Hematopoietic multipotent progenitor cell (in vitro differentiated cells): ENCODE measurements at places on chromosomes 3 and 15.

- no peak for DNase-seq
These were observed 124.8 kb downstream of the CHDH start for GRCh38 chr3:53721187-53722119.

DNA sequence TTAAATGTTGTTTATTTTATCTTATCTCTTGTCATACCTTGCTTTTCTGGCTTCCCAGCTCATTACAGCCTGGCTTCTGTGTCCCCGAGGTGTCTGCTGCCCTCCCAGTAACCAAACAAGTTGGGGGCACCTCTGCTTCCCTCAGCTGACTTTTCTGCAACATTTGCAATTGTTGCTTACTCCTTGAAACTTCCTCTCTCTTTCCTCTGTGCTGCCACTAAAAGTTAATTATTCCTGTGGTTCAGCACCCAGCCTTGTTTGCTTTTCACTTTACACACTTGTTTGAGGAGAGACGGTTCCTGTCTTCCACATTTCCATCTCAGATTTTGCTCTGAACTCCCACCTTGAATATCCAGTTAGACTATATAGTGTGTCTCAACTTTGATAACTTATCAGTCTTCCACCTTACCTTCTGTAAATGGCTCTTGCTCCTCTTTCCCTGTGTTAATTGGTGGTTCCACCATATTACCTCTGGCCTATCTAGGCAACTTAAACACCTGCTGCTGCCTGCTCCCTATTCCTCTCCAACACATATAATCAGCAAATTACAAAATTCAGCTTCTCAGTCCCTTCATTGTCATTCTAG lies 21.6 kb downstream of the MCTP2 start:
- no peak for DNase-seq

DNA sequence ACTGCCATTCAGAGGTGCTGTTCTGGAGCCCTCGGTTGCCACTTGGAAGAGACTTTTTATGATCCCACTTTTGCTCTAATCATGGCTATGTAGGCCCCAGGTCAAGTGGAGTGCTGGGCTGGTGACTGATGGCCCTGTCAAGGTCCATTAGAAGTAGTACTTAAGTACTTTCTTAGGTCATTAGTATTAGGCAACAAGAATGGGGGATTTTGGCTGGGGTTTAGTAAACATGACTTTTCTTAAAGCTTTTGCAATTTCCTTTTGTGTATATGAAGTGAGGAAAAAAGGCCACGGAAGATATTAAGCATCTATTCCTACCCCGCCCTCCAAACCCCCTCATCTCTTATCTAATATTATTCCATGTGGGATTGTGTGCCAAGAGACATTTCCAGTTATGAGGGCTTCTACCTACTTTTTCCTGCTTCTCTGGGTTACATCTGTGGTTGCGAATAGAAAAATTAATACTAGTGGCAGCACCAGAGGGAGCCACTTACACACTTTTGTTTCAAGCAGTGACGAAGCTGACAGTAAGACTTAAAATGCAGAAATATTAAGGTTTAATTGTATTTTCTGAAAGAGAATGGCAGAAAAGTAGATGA lies 13.9 kb downstream of the NLGN1 start:
- no peak for DNase-seq

- DNase-seq = no peak
These were observed 1.1 kb upstream of the FBLN2 start for GRCh38 chr3:13547591-13548371.

- no peak for DNase-seq
These were observed 802.6 kb downstream of the FHIT start for GRCh38 chr3:60448696-60449095.

- no peak for DNase-seq
These were observed 116.7 kb upstream of the CGNL1 start for GRCh38 chr15:57259568-57260040.

DNA sequence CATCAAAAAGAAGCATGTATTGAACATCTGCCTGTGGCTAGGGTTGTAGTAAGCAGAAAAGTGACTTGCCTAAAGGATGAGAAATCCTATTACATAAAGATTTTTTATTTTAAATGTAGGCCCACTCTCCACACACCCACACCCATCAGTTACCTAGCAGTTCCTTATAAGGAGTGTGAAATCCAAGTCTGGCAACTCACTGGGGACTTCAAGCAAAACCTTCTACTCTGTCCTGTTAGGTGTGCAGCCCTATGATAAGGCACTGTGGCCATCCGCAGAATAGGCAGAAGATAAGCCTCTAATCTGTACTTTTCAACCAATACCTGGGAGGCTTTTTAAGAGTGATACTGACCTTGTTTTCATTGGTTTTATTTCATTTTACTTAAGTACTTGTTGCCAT lies 52.7 kb upstream of the TJP1 start:
- no peak for DNase-seq

DNA sequence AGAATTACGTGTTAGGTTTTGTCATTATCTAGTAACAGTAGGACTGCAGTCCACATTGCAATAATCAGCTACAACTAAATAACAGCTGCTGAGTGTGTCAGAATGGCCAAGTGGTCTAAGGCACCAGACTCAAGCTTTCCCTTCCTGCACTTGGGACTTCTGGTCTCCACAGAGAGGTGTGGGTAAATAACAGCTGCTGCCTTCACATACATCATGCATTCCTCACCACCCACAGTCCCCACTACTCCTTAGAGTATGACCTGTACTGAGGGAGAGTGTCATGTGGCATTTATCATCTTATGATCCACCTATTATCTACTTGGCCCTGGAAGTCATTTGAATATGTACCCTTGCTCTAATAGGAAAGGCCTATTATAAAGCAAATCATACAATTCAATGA lies 22.2 kb upstream of the ZMAT3 start:
- DNase-seq = no peak

GRCh38 chr3:170632780-170633179 lies 46.9 kb upstream of the SLC7A14 start:
- DNase-seq = no peak

DNA sequence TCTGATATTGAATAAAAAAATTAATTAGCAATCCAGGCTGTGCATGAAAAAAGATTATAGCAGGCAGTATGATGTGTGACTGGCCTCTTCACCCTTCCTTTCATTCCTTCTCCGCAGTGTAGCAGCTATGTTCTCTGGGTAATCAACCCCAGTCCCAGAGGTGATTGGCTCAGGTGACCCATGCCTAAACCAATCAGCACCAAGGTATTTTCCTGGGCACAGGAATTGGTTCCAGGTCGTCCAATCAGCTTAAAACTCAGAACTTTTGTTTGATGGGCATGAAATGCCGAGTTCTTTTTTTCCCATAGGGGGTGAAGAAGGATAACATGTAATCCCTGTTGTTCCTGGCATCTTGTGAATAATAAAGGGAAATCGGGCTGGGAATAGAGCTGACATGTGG lies 5.8 kb upstream of the BNC1 start:
- DNase-seq = no peak

- no peak for DNase-seq
These were observed 71.5 kb upstream of the TNIK start for GRCh38 chr3:171531716-171532115.

DNA sequence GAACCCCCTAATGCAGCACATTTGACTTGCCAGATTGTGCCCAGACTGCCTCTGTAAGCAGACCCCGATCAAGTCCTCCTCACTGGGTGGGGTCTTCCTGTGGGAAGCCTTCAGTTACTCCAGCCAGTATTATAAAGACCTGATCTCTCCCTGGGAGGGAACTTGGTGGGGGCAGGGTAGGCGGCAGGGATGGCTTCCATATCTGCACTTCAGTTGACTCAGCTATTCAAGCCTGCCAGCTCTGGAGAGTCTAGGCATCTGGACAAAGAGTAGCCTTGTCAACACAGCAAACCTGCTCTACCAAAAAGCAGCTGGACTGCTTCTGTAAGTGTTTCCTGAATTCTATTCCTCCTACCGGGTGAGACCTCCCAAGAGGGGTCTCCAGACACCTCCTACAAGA lies 21.0 kb upstream of the SLC25A38 start:
- no peak for DNase-seq

DNA sequence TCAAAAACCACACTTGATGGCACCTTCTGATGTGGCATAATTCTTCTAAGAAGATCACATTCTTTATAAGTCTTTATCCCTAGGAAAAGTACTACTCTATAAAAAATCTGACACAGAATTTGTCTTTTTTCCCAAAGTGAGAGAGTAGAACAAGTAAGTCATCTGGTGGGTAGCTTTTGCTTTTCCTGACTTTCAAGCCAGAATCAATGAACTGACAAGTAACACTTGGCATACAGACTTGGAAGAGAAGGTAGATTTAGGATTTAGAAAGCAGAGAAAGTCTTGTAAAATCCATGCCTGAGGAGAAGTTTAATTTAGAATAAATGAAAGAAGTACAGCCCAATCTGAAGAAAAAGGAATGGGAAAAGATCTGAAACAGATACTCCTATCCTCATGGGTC lies 66.6 kb upstream of the TUSC7 start:
- DNase-seq = no peak

DNA sequence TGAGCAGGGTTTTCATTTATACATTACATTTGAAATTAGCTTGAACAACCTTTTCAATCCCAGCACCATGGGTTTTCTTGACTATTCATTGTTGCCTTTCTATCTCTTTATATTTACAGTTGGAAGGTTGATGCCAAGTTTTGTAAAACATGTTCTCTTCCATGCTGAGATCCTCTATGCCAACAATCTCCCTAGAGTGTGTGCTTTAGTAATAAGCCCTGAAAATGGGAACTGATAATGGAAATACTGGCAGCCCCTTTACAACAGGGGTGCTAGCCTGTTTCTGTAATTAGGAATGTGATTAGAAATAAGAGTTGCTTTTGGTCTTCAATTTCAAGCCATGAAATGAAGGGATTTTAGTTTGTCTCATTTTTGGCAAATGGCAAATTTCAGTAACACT lies 239.9 kb upstream of the NAALADL2 start:
- DNase-seq = no peak

- DNase-seq = no peak
These were observed 164.3 kb downstream of the LRRK1 start for GRCh38 chr15:101083336-101084045.

DNA sequence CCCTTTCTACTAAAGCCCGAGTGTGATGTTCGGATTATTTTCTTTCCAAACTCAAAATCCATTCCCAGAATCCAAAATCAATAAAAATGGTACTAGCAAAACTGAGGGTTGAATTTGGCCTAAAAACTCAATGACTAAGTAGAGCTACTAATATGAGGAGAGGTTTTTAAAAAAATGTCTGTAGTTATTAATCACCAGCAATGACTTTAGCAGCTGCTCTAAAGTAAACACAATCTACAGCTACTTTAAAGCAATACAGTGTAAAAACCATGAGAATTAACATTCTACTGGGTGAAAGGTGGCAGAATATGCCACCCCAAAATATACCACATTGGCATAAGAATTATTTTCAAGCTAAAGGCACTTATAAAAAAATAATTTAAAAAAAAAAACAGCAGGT lies 23.5 kb downstream of the FHIT start:
- no peak for DNase-seq

DNA sequence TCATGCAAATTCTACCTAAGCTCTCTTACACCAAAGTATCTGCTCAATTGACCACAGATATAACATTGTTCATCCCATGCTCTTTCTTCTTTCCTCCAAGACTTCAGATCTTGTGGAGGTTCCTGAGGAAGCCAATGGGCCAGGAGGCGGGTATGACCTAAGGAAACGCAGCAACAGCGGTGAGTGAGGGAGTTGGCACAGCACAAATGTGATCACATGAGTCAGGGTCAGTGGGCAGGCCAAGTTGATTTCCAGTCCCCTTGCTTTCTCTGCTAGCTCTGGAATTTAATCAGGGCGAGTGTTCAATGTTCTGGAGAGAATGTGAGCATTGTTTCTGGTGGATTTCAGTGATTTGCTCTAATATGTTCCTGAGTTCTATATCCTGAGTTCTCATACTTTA lies 112.7 kb downstream of the STAC start:
- no peak for DNase-seq

GRCh38 chr3:53202331-53203015 lies 41.5 kb downstream of the PRKCD start:
- DNase-seq = no peak

GRCh38 chr3:100042166-100042981 lies 71.9 kb downstream of the FILIP1L start:
- DNase-seq = no peak

DNA sequence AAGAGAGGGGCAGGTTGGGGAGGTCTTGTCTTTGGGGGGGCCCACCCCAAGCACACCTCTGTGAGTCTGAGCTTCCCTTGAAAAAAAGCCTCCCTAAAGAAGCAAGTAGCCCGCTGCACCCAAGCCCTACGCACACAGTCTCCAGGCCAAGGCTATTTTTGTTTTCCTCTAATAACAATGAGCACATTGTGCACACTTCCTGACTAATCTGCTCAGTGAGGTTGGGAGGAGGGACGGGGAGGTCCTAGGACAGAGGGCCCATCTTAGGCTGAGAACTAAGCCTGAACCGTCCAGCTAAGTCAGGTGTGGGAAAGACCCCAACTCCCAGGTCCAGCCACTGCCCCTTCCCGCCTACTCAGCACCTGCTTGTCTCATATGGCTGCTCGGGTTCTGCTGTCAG lies 87.2 kb downstream of the HMG20A start:
- DNase-seq = no peak

DNA sequence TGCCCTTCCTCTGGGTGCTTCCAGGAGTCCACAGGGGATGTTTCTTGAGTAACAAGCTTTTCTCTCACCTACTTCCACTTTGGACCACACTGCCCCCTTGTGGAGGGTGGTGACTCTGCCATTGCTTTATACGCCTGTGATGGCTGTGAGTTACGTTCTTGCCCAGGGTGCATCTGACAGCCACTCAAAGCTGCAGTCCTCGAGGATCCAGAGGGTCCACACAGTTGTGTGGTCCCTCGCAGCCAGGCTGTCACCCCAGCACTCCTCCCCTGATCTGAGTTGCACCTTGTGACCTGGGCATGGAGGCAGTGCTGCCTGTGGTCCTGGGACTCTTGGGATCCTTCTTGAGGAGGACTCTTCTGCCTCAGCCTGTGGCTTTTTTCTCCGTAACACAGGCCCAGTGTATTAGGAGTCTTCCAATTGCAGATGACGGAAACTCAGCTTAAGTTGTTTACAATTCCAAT lies 23.4 kb downstream of the FOXL2 start:
- DNase-seq = peak; percentile 84

DNA sequence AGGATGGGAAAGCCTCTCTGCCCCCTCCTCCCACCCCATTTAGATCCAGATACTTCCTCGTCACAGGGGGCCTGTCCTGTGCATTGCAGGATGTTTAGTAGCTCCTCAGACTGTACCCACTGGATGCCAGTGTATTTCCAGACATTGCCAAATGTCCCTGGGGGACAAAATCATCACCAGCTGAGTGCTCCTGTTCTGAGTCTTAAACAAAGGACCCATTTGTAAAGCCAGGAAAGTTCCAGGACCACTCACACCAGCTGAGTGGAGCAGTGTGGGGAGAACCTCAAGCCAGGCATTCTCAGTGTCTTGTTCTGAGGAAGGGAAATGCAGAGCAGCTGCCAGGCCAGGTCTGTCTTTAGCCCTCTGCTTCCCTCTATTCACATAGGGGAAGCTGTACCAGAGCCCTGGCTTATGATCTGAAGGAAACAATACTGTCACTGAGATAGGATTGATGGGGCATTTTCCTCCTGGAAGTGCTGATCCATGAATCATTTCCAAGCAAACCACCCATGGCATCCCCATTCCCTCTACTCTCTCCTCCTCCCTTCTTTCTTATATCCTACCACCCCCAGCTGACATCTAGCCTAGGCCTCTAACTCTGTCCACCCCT lies 67.4 kb upstream of the MEX3B start:
- no peak for DNase-seq

GRCh38 chr3:67294341-67294740 lies 296.2 kb downstream of the KBTBD8 start:
- DNase-seq = no peak

GRCh38 chr15:83320404-83320803 lies 35.9 kb upstream of the BNC1 start:
- no peak for DNase-seq

GRCh38 chr3:103295974-103296570 lies 861.3 kb downstream of the ZPLD1 start:
- peak; percentile 8 for DNase-seq

- DNase-seq = no peak
These were observed 5.5 kb downstream of the PAQR5 start for GRCh38 chr15:69304182-69304545.
